Thoracic aorta (tissue), 2 donors: ENCODE measurements at places on chromosomes 1 and 21. TPM values are rescaled to one million over a fixed set of nuclear protein-coding genes. Genes with fewer than 3 reads are reported as not detected.
A peak's percentile ranks its signal among the peaks of the same experiment; 100 is the strongest.

The SSX2IP gene
- total RNA-seq = 12.3 TPM

The TNN gene
- not detected for total RNA-seq

The TTC24 gene
- total RNA-seq = not detected

The TSPAN2 gene
- 26.2 TPM for total RNA-seq

The NT5C1A gene
- not detected for total RNA-seq

The MXRA8 gene
- 239 TPM for total RNA-seq

The BEND5 gene
- 6.5 TPM for total RNA-seq

The LCE2B gene
- not detected for total RNA-seq

The ILDR2 gene
- total RNA-seq = not detected

DNA sequence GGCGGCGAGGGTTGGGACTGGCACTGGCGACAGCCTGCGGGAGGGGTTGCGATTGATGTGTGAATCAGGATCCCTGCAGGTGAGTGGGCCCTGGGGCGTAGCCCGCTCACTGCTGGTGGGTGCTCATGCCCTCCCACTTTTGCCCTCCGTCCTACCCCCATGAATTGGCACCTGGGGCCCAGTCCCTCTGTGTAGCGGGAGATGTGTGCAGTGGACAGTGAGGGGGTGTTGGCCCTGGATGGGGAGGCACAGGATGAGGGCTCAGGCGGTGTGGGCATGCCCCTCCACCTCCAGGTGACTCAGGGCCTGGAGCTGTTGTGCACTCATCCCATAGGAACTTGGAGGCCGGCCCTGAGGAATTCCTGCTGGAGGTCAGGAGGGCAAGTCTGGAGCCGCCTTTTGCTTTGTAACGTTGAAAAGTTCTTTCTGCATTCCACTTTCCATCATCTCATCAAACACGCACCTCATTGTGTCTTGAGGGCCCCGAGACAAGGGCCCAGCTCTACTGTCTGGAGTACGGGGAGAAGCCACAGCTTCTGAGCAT is 3.0 kb downstream of the PEAR1 start:
- H3K4me3 ChIP-seq = no peak overlapping the region
- DNase-seq = no peak
- H3K4me1 ChIP-seq = peaks cover 17% of the 10 kb centered on the region

DNA sequence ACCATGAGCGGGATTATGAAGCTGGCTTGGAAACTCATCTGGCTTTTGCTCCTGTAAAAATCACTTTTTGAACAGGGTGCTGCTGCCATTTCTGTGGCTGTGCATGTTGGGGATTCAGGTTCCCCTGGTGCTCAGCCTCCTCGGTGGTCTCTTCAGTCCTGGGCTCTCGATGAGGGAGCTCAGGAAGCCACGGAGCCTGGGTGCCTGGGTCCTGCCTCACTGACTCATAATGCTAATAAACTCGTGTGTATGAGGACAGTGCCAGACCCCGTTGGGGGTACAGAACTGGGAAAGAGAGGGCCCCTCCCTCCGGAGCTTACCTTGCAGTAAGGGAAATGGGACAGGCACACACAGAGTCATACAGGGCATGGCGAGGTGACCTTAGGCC is 5.8 kb downstream of the COQ8A start:
- H3K27me3 ChIP-seq = no peaks in the 10 kb centered on the region
- DNase-seq = no peak
- no peaks in the 10 kb centered on the region for H3K36me3 ChIP-seq
- H3K4me1 ChIP-seq = peaks cover 9% of the 10 kb centered on the region
- no peak overlapping the region for H3K4me3 ChIP-seq

GRCh38 chr1:201461645-201462441 is 7.1 kb downstream of the PHLDA3 start:
- H3K27me3 ChIP-seq = no peaks in the 10 kb centered on the region
- H3K4me3 ChIP-seq = peak overlapping the region; percentile 30
- peak overlapping the region; percentile 97 for H3K27ac ChIP-seq
- peaks cover 19% of the 10 kb centered on the region for H3K36me3 ChIP-seq
- peak; percentile 85 for DNase-seq

GRCh38 chr1:172663732-172664131 is 4.8 kb downstream of the FASLG start:
- no peak for DNase-seq
- no peak overlapping the region for H3K4me3 ChIP-seq
- no peaks in the 10 kb centered on the region for H3K4me1 ChIP-seq
- H3K27ac ChIP-seq = no peak overlapping the region
- H3K27me3 ChIP-seq = no peaks in the 10 kb centered on the region

DNA sequence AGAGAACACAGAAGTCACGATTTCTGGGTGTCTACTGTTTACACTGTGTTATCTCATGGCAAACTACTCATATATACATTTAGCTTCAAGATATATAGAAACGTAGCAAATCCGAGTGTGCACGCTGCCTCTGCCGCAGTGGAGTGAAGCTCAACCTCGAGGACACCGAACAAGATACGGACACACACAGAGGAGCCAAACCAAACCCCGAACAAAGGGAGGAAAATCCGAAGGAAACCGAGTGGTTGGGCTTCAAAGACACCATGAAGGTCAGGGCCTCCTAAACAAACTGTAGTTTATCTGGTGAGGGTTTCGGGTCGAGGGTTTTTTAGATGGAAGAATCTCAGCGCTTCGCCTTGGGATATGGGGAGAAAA is 34.5 kb downstream of the SLC45A1 start:
- no peak for DNase-seq
- no peak overlapping the region for H3K4me3 ChIP-seq
- no peaks in the 10 kb centered on the region for H3K27me3 ChIP-seq
- peaks cover 4% of the 10 kb centered on the region for H3K4me1 ChIP-seq

DNA sequence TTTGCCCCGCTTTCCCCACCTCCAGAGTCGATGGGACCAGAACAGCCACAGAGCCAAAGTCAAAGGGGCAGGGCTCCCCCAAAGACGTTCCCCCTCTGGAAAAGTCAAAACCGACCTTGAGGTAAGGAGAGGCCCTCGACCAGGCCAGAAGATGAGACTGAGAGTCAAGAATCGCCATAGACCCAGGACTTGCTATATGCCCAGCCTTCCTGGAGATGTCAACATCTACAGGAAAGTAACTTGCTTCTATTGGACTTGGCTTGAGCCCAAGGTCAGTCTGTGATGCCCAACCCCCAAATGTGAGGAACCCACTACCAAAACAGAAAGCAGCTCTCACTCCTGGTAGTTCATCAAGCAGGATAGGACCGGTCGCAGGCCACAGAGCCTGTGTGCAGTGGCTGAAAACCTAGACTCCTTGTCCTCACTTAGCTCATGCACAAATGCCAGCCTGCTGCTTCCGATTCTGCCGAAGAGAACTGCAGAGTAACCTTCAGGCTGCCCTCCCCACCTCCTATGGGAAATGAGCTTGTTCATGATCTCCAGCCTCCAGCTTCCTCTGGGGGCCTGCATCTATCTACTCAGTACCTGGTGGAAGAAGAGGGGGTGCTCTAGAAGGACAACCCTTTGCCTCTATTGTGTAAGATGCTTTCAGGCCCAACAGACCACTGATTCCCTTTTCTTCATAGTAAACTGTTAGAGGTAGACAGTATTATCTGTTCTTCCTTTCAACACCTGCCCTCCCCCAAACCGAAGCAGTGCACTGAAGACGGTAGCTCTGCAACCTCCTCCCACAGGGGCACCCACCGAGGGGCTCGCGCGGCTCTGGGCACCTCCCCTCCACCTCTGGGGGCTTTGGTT is 1.4 kb downstream of the ACOT7 start:
- DNase-seq = no peak
- H3K4me3 ChIP-seq = peak overlapping the region; percentile 94
- H3K4me1 ChIP-seq = peaks cover 9% of the 10 kb centered on the region
- no peaks in the 10 kb centered on the region for H3K36me3 ChIP-seq

- no peak for DNase-seq
- no peaks in the 10 kb centered on the region for H3K27me3 ChIP-seq
- no peaks in the 10 kb centered on the region for H3K4me1 ChIP-seq
- no peaks in the 10 kb centered on the region for H3K36me3 ChIP-seq
These were observed 29.1 kb upstream of the F13B start for GRCh38 chr1:197096137-197096536.

DNA sequence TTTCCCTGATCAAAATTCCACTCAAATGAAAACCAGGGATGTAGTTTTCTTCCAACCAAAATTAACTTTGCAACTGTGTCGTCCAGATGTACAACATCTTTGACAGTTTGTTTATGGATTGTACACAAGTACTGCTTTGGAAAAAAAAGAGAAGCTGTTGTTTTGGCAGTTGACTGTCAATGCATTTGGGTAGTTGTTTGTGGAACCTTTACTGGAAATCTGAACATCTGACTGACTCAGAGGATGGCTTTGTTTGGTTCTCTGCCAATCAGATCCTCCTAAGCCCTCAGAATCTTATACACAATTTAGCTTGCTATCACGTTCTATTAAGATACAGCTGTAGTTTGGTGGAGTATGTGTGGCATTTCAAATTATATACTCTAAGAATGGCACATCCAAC is 195.0 kb downstream of the KCNK2 start:
- H3K4me3 ChIP-seq = no peak overlapping the region
- no peak overlapping the region for H3K27ac ChIP-seq
- DNase-seq = no peak
- no peaks in the 10 kb centered on the region for H3K27me3 ChIP-seq

DNA sequence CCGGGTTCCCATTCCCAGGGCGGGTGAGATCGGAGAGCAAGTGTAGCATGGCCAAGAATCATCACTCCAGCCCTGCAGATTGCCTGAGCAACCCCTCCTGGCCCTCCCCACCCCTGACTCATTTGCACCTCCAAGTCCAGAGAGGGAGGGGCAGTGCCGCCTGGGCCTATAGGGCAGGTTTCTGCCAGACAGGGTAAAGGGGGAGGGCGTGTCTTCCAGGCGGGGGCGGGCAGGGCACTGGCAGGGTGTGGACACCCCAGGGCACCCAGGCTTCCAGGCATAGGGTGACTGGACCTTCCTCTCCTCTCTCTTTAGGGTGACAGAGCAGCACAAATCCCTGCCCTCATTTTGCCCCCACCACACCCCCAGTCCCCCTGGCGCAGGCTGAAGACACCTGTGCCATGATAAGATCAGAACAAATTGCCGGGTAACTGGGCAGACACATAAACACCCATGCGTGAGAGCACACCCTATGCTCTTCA is 3.2 kb upstream of the CRYBG2 start:
- peaks cover 17% of the 10 kb centered on the region for H3K27me3 ChIP-seq
- no peak overlapping the region for H3K27ac ChIP-seq
- DNase-seq = no peak
- H3K36me3 ChIP-seq = no peaks in the 10 kb centered on the region

- H3K4me1 ChIP-seq = no peaks in the 10 kb centered on the region
- no peak overlapping the region for H3K27ac ChIP-seq
- H3K27me3 ChIP-seq = no peaks in the 10 kb centered on the region
These were observed 18.5 kb upstream of the S100A7 start for GRCh38 chr1:153478692-153479618.

DNA sequence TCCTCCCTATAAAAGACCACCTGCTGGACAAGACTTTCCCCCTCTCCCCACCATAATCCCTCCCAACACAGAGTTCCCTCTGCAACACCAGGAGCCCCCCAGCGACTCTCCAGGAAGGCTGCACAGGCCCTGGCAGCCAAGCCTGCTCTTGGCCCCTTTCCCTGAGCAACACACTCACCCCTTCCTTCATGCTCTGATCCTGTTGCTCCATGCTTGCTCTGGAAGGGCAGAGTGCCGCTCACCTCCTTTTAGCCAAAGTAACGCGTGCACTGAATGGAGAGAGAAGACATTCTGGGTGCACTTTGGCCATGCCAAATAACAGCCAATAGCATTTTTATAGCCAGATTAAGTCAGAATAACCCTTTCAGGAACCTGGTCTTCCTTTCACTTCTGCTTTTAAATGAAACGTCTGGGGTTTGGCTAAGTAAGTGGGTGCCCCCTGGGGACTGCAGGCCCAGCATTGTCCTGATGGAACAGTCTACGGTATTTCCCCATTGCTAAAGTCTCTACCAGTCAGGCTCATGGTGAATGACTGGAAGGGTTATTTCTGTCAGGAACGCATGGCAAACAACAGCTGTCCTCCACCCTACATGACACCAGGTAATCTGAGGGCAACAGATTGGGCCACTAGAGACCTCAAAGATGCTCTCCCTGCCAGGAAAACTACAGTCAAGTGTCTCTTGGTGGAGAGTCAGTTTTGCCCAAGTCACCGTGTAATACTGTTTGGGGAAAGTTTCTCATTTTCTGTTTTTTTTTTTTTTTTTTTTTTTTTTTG is at the start of gene SLC2A5:
Gene SLC2A5 (minus strand): TSS at position 310 of the 775 bp plus-strand sequence. CDS start 99 bp downstream, at position 211.
- peaks cover 17% of the 10 kb centered on the region for H3K4me1 ChIP-seq
- DNase-seq = no peak
- H3K27me3 ChIP-seq = no peaks in the 10 kb centered on the region
- H3K4me3 ChIP-seq = peak within 1 kb of the TSS; percentile 63
- no peaks in the 10 kb centered on the region for H3K36me3 ChIP-seq
- peak within 1 kb of the TSS; percentile 48 for H3K27ac ChIP-seq

DNA sequence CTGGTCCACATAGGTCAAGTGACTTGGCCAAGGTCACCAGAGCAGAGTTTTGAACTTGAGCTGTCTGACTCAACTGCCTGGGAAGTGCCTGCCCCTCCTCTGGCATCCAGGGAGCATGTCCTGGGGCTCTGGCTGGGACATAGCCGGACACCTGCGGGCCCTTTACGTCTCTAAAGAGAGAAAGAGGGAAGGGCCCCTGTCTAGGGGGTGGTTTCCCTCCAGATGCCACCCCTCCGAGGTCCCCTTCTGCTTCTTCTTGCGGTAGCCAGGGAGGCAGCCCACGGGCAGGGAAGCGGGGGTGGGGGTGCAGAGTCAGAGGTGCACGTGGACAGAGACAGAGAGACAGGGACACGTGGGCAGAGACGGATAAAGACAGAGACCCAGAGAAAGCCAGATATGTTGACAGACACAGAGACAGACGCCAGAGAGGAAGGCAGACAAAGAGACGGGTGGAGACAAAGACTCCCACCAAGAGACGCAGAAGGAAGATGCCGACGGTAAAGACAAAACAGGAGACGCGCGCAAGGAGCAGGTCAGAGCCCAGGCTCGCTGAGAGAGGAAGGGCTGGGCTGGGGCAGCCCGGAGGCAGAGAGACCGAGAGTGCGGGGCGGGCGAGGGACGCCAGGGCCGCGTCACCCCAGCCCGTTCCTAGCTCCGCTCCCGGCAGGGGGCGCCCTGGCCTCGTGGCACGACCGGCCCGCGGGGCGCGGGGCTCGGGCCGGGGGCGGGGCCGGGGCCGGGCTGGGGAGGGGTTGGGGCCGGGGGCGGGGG is 458 bp upstream of the ALPL start:
- peak overlapping the region; percentile 45 for H3K4me3 ChIP-seq
- H3K36me3 ChIP-seq = no peaks in the 10 kb centered on the region
- H3K27me3 ChIP-seq = no peaks in the 10 kb centered on the region
- no peak for DNase-seq
- peaks cover 10% of the 10 kb centered on the region for H3K4me1 ChIP-seq
- H3K27ac ChIP-seq = no peak overlapping the region
